ENCODE measurements at places on chromosomes 4 and X. TPM values are rescaled to one million over a fixed set of nuclear protein-coding genes. Genes with fewer than 3 reads are reported as not detected.

DNA sequence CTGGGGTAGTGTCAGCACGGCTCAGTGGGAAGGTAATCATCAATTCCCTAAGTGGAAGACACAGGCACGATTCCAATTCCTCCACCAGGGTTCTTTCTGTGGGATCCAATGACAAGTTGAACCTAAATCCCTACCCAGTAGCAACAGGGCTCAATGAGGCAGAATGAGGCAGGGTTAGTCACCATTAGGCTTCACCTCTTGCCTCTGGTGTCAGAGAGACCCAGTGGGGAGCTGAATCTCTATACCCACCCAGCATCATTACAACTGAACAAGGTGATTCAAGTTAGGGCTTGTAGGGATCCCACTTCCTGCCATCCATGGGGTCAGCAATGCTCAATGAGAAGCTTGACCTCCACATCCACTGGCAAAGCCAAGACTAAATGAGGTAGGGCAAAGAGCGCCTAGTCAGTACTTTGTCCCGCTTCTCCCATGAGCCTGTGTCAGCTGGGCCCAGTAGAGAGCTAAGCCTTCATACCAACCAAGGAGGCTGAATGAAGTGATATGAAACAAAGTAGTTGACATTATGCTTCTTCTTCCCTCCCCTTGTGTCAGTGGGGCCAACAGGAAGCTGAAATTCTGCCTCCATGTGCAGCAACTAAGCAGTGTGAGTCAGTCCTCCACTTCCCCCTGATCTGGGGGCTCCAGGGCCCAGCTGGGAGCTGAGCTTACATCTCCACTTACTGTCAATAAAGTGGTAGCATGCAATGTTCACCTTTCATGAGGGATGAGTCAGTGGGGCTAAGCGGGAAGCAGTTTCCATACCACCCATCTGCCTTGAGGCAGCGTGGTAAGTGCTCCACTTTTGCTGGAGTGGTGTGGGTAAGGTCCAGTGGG is 36.4 kb upstream of the RBM41 start:
- no peaks in the 10 kb centered on the region for H3K36me3 ChIP-seq
- DNase-seq = no peak
- H3K27me3 ChIP-seq = no peaks in the 10 kb centered on the region
- H3K4me3 ChIP-seq = no peak overlapping the region
- no peaks in the 10 kb centered on the region for H3K4me1 ChIP-seq

GRCh38 chr4:7782783-7783182 is 156.9 kb downstream of the AFAP1 start:
- H3K36me3 ChIP-seq = no peaks in the 10 kb centered on the region
- H3K4me3 ChIP-seq = no peak overlapping the region
- DNase-seq = no peak
- no peaks in the 10 kb centered on the region for H3K27me3 ChIP-seq
- no peak overlapping the region for H3K27ac ChIP-seq

- DNase-seq = no peak
- H3K4me3 ChIP-seq = no peak overlapping the region
- no peaks in the 10 kb centered on the region for H3K27me3 ChIP-seq
These were observed 108.8 kb upstream of the ENPEP start for GRCh38 chr4:110367156-110367555.

DNA sequence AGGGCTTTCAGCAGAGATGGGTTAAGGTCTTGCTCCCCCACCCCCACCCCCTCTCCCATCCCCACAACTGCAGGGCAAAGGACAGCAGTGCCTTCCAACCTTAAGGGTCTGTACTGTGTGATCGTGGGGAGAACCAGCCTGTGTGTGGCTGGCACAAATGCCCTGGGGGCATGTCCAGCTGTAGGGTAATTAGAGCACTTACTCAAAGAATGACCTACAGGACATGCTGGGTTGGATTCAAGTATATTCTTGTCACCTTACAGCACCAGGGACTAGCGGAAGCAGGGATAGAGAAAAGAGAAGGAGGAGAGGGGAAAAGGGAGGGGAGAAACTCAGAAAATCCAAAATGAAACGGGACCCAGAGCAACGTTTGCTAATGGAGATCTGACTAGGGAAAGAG is 191.3 kb upstream of the GATB start:
- H3K27me3 ChIP-seq = no peaks in the 10 kb centered on the region
- no peaks in the 10 kb centered on the region for H3K4me1 ChIP-seq
- no peak for DNase-seq
- H3K4me3 ChIP-seq = no peak overlapping the region
- no peak overlapping the region for H3K27ac ChIP-seq

DNA sequence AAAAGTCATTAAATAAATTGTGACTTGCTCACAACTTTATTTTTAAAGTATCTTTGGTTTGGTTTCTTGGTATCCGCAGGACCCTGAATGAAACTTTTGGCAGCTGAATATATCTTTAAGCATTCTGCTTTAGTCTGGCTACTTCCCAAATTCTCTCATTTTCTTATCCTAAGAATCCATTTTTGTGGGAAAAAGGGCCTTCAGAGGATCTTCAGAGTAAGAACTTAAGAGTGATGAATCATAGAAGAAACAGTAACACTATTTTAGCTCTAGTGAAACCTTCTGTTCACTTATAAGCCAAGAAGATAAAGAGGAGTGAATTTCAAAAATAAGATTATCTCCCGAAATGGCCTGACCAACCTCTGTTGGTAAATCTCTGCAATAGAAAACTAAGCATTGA is 540.6 kb upstream of the MAGEB18 start:
- no peaks in the 10 kb centered on the region for H3K36me3 ChIP-seq
- no peak overlapping the region for H3K27ac ChIP-seq
- no peak for DNase-seq
- H3K27me3 ChIP-seq = no peaks in the 10 kb centered on the region
- no peak overlapping the region for H3K4me3 ChIP-seq

The TEX11 gene
- total RNA-seq = not detected

The TMPRSS11A gene
- total RNA-seq = not detected

The CXCL3 gene
- not detected for total RNA-seq

The FAM184B gene
- total RNA-seq = 0.02 TPM

The SLC16A2 gene
- total RNA-seq = 0.78 TPM

Data from CD8-positive, alpha-beta memory T cell (primary cell).